ENCODE measurements at places on chromosomes 4 and X. TPM values are rescaled to one million over a fixed set of nuclear protein-coding genes. Genes with fewer than 3 reads are reported as not detected.
A peak's percentile ranks its signal among the peaks of the same experiment; 100 is the strongest.

Gene NSD2
- 184 TPM for total RNA-seq

Gene ITIH6
- total RNA-seq, result not detected

Gene ITM2A
- 53.4 TPM for total RNA-seq

Gene GLRB
- not detected for total RNA-seq

Gene MAOB
- total RNA-seq, result not detected

Gene RGN
- total RNA-seq, result not detected

Gene SUPT20HL1
- not detected for total RNA-seq

Gene ERAS
- 0.70 TPM for total RNA-seq

Gene NKRF
- total RNA-seq, result 29.8 TPM

Gene PPBP
- total RNA-seq, result not detected

Gene CLDN2
- total RNA-seq, result not detected

DNA sequence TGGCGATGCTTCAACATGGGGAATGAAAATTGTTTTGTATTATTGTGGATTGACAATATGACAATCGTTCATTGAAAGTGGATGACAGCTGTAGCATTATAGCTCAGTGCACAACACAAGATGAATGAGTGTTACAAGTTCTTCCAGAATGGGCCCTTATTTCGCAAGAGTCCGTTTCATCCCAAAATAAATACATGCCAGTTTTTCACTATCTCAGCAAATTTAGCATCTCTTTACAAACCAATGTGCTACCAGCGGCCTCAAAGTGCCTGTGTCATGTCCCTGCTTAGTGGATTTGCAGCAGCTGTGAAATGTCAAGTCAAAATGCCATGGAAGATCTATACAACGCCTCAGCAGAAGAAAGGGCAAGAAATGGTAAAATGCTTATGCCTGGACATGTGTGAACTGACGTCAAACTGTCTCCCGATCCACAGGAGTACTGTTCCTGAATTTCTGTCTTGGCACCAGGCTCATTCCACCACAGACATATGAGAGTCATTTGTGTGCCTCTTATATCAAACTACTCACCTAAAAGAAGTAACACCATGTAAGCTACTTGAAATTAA, 109.6 kb downstream of the MAML3 start:
- no peaks in the 10 kb centered on the region for H3K36me3 ChIP-seq
- no peak overlapping the region for H3K4me3 ChIP-seq
- H3K27me3 ChIP-seq, result no peaks in the 10 kb centered on the region
- no peak overlapping the region for H3K27ac ChIP-seq
- no peak for DNase-seq

DNA sequence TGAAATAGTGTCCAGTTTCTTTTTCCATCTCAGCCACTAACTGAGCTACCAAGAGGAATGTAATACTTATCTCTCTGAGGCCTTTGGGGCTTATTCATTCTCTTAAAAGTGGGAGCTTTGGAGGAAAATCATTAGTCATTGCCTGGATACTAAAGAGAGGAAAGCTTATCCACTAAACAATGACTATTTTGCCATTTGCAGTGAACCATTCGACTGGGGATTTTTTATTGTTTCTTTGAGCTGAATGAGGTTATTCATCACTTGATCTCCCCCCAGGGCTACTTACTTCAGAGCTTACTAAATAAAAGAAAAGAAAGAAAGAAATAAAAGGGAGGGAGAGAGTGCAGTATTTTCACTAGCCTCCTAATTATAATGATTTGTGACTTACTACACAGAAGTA, 1329.5 kb upstream of the TENM3 start:
- H3K4me1 ChIP-seq, result no peaks in the 10 kb centered on the region
- no peaks in the 10 kb centered on the region for H3K36me3 ChIP-seq
- DNase-seq, result no peak
- no peaks in the 10 kb centered on the region for H3K27me3 ChIP-seq
- no peak overlapping the region for H3K4me3 ChIP-seq

- no peak for DNase-seq
- no peak overlapping the region for H3K4me3 ChIP-seq
- no peak overlapping the region for H3K27ac ChIP-seq
- peaks cover 4% of the 10 kb centered on the region for H3K27me3 ChIP-seq
- no peaks in the 10 kb centered on the region for H3K36me3 ChIP-seq
- no peaks in the 10 kb centered on the region for H3K4me1 ChIP-seq
Observed at GRCh38 chr4:52704661-52705060, 45.6 kb upstream of the USP46 start.

DNA sequence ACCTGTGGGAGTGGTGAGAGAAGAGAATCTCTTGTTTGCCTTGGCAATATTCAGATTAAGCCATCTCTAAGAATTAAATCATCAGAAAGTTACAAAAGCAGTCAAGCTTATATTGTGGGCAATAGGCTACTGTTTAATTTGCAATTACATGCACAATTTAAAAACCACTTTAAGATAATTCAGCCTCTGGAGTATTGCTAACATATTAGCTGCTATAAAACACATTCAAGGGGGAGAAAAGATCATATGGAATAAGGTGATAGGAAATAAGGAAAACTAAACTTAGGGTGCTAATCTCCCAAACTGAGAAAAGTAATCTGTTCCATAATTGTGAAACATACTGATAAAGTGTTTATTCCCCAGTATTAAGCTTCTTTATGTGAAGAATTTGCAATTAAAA, 103.9 kb downstream of the ARAP2 start:
- no peaks in the 10 kb centered on the region for H3K27me3 ChIP-seq
- no peak overlapping the region for H3K4me3 ChIP-seq
- DNase-seq, result no peak
- no peak overlapping the region for H3K27ac ChIP-seq
- peaks cover 20% of the 10 kb centered on the region for H3K36me3 ChIP-seq
- H3K4me1 ChIP-seq, result peaks cover 3% of the 10 kb centered on the region

DNA sequence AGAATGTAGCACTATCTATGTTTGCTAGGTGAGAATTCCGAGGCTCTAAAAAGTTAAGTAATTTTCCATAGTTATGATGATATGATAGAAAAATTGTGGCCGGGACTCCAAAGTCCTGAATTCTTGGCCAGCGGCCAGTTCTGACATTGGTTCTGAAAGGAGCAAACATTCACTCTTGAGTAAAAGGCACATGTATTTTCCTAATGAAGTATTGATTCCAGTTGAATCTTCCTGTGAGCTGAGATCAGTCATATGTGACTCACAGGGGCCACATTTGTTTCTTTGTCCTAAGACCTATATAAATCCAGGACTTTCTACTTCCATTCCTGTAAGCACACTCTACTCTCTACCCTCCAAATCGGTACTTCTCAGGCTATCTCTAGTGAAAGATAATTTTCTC, 349.9 kb downstream of the BMPR1B start:
- no peaks in the 10 kb centered on the region for H3K27me3 ChIP-seq
- no peak overlapping the region for H3K27ac ChIP-seq
- DNase-seq, result no peak
- H3K4me1 ChIP-seq, result no peaks in the 10 kb centered on the region
- no peaks in the 10 kb centered on the region for H3K36me3 ChIP-seq

- H3K4me1 ChIP-seq, result no peaks in the 10 kb centered on the region
- no peak overlapping the region for H3K4me3 ChIP-seq
- no peak overlapping the region for H3K27ac ChIP-seq
- no peak for DNase-seq
Observed at GRCh38 chrX:123171781-123172180, 12.3 kb upstream of the GRIA3 start.

- peaks cover 8% of the 10 kb centered on the region for H3K36me3 ChIP-seq
- peak overlapping the region; percentile 71 for H3K4me3 ChIP-seq
- peak overlapping the region; percentile 87 for H3K27ac ChIP-seq
- DNase-seq, result no peak
- peaks cover 15% of the 10 kb centered on the region for H3K4me1 ChIP-seq
Observed at GRCh38 chrX:21438792-21439191, 64.6 kb downstream of the CNKSR2 start.

GRCh38 chrX:131066237-131066636, 8.1 kb downstream of the ARHGAP36 start:
- DNase-seq, result no peak
- no peak overlapping the region for H3K27ac ChIP-seq
- no peak overlapping the region for H3K4me3 ChIP-seq

DNA sequence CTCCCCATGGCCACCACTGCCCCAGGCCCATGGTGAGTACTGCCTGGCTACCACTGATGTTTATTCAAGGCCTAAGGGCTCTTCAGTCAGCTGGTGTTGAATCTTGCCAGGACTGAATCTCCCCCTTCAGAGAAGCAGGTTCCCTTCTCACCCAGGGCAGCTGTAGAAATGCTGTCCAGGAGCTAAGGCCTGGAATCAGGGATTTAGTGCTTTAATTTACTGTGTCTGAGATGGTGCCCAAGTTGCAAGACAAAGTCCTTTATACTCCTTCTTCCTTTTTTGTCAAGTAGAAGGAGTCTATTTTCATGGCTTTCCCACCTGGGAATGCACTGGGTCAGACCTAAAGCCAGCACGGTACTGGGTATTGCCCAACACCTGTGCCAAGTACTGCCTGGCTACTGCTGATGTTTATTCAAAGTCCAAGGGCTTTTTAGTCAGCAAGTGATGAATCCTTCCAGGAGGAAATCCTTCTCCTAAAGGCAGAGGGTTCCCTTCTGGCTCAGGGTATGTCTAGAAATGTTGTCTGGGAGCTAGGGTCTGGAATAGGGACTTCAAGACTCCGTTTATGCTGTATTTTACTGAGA, 117.6 kb upstream of the ATOH1 start:
- H3K27me3 ChIP-seq, result no peaks in the 10 kb centered on the region
- H3K36me3 ChIP-seq, result no peaks in the 10 kb centered on the region
- H3K4me1 ChIP-seq, result no peaks in the 10 kb centered on the region
- no peak overlapping the region for H3K4me3 ChIP-seq
- DNase-seq, result no peak
- no peak overlapping the region for H3K27ac ChIP-seq

- DNase-seq, result no peak
- no peak overlapping the region for H3K27ac ChIP-seq
- no peaks in the 10 kb centered on the region for H3K36me3 ChIP-seq
- no peak overlapping the region for H3K4me3 ChIP-seq
- H3K4me1 ChIP-seq, result no peaks in the 10 kb centered on the region
Observed at GRCh38 chr4:133550436-133550835, 401.3 kb downstream of the PCDH10 start.

- peaks cover 98% of the 10 kb centered on the region for H3K27me3 ChIP-seq
- H3K4me3 ChIP-seq, result peak overlapping the region; percentile 42
- no peak overlapping the region for H3K27ac ChIP-seq
Observed at GRCh38 chr4:112510291-112511092, 5.5 kb downstream of the NEUROG2 start.

DNA sequence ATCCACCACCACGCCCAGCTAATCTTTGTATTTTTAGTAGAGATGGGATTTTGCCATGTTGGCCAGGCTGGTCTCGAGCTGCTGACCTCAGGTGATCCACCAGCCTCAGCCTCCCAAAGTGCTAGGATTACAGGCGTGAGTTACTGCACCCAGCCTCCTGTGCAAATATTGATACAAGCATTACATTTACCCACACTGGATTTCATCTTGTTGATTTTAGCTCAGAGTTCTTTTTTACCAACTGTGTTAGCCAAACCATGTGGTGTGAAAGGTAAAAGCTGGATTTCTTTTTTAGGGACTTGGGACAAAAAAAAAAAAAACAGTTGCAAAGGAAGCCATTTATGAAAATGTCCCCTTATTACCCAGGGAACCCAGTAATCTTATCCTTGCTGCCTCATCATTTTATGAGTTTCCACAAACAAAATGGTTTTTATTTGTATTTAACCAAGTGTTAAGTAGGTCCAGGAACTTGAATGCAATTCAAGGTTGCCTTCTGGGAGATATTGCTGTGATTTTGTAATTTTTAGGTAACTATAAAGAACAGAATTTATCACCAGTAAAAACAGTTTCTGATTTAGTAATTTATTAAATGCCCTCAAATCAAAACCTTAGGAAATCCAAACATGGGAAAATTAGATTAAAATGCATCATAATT, 202.5 kb downstream of the PALLD start:
- no peak overlapping the region for H3K27ac ChIP-seq
- DNase-seq, result no peak
- no peaks in the 10 kb centered on the region for H3K36me3 ChIP-seq
- H3K4me3 ChIP-seq, result no peak overlapping the region
- H3K4me1 ChIP-seq, result no peaks in the 10 kb centered on the region

DNA sequence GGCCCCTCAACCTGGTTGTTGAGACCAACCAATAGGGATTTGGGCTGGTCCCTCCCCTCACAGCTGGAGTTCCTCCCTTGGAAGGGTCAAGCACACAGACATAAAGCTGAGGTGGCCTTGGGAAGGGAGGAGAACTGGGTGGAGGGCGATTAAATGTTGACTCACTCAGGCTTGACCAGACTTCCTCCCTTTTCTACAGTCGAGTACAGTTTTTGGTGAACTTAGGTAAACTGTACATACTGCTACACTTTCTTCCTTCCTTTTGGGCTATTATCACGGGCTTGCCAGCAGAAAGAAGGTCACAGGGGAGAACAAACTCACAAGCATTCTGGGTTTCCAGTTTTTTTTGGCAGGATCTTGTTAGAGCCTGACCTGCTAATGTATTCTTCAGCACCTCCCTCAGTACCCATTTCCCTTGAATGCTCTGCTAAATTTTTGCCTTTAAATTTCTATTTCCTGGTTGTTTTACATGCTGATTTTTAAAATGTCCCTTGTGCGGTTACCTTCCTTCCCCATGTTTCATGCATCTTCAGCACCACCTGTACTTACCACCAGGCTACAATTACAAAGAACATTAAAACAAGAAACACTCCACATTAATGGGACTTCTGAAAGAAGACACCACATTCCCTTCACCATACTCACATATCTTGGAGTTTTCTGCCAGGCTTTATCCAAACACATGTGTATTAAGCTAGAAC, 135.2 kb upstream of the RASGEF1B start:
- H3K4me3 ChIP-seq, result no peak overlapping the region
- no peaks in the 10 kb centered on the region for H3K27me3 ChIP-seq
- H3K27ac ChIP-seq, result peak overlapping the region; percentile 6
- no peak for DNase-seq
- peaks cover 18% of the 10 kb centered on the region for H3K4me1 ChIP-seq

GRCh38 chr4:175536852-175537453, 275.1 kb downstream of the GPM6A start:
- H3K4me1 ChIP-seq, result no peaks in the 10 kb centered on the region
- H3K36me3 ChIP-seq, result no peaks in the 10 kb centered on the region
- DNase-seq, result no peak
- H3K27me3 ChIP-seq, result no peaks in the 10 kb centered on the region
- H3K27ac ChIP-seq, result no peak overlapping the region

Data from activated naive CD8-positive, alpha-beta T cell treated with anti-CD3 and anti-CD28 coated beads for 36 hours (primary cell).